ENCODE measurements at places on chromosomes 16 and 17. TPM values are rescaled to one million over a fixed set of nuclear protein-coding genes. Genes with fewer than 3 reads are reported as not detected.

DNA sequence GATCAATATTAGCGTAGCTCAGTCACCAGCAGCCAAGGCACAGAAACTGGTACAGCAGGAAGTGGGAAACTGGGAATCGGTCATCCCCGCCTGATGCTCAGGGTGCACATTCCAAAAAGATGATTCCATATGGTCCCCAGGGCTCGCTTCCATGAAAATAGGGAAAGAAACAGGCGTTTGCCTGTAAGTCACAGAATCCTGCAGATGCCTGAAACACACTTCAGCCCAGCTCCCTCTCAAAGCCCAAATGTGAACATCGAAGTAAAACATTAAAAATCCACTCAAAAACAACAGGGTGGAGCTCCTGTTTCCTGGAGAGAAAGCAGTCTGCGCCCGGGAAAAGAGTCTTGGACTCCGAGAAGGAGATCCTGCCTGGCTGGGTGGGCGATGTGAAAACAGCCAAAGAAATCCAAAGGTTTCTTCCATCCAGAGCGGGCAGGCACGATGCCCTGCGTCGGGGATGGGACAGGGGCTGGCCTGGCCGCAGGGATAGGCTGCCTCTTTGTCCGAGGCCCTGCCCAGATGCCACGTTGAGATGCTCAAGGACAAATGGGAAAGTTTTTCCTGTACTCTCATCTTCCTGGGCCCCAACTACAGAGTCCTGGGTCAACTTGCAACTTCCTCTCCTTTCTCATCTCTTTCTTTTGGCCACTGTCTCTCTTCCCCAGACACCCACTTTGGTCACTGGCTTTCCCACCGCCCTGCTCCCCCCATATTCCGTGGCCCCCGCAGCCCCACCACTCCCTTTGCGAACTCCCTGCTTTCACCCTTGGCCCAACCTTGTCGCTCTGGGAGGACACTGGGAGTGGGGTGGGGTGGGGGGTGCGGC is 743 bp downstream of the WIPI1 start:
- DNase-seq: no peak

- DNase-seq: no peak
Measured at GRCh38 chr17:64692187-64692586, 30.1 kb upstream of the SMURF2 start.

GRCh38 chr16:11389631-11390565 is 44.6 kb downstream of the RMI2 start:
- no peak for DNase-seq

DNA sequence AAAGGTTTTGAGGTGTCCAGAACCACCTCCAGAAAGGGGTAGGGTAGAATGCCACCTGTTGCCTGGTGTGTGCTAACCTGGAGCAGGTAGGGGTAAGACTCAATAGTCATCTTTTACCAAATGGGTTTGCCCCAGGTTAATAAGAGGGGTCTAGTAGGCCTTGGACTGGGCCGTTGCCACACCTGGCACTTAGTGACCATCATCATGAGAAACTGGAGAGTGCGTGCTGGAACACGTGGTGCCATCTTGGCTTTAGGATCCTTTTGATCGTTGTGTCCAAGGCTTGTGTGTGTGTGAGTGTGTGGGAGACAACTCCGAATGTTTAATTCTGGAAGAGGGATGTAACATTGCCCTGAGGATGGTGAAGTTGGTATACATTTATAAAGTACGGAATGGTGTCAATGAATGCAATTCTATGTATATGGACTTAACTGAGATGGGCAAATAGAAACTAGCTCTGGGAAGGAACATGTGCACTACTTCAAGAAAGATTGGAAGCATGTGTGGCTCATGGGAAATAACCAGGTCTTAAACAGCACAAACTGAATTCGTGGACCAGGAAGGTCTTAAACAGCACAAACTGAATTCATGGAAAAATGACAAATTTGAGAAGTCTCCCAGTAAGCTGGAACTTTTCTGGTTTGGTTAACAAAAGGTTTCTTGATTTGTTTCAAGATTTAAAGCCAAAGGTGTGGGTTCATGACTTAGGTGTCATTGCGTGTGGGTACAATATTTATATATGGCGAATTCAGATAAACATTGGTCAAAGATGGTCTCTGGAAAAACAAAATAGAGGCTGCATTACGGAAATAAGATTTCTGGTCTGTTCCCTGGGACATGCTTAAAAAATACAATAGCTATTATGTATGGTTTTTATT is 7.2 kb downstream of the FUS start:
- DNase-seq: no peak

- DNase-seq: no peak
Measured at GRCh38 chr16:89192956-89193575, 7.3 kb downstream of the SLC22A31 start.

DNA sequence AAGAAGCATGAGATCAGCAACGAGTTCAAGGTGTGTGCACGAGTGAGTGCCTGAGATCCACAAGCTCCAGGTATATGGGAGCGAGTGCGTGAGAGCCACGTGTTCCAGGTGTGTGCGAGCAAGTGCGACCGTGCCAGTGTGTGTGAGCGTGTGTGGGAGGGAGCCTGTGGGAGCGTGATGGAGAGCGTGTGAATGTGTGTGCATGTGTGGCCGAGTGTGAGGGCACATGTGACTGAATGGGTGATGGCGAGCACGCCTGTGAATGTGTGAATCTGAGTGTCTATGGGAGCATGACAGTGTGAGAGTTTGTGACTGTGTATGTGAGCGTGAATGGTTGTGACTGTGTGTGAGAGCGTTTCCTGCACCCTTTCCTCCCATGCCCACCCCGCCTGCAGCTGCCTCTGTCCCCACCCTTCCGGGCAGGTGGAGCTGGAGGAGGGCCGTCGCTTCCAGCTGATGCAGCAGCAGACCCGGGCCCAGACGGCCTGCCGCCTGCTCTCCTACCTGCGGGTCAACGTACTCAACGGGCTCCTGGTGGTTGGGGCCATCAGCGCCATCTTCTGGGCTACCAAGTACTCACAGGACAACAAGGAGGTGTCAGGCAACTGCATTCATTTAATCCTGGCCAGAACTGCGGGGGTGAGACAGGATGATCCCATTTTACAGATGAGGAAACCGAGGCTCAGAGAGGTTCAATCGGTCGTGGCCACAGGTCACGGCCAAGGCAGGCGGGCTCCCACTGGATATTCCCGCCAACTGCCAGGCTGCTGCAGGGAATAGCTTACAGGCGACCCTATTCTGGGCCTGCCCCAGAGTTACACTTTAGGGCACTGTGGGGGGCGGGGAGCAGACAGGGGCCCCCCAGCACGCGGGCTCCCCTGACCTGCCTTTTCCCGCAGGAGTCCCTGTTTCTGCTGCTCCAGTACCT is 3.7 kb downstream of the TMC8 start:
- no peak for DNase-seq

DNA sequence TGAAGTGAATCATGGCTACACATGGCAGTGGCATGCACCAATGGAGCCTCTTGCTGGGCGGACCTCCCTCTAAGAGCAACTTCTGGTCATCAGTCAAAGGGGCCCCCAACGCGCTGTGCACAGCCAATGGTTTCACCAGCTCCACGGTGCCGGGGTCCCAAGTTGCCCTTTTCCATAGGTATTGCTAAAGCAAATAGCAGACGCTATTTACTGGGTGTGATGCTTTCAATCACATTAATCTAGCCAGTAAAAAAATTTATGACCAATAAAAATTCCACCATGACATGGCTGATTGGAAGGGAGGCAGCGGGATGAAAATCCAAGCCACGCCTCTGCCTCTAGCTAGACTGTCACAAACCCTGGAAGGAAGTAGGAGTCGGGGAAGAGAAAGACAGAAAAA is 680.3 kb upstream of the SOX9 start:
- no peak for DNase-seq

DNA sequence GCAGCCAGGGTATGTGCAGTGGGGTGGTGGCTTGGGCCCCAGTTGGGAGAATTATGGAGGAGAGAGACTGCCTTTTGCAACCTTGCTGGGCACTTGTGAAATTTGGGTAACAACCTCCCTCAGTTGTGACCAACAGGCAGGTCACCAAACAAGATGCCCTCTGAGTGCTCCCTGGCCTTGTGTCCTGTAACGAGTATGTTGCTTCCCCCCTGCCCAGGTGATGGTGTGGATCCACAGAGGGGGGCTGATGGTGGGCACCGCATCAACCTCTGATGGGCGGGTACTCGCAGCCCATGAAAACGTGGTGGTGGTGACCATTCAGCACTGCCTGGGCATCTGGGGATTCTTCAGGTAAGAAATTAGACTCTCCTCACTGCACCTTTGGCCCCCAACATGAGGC is 74.3 kb downstream of the SLC6A2 start:
- DNase-seq: no peak

- DNase-seq: no peak
Measured at GRCh38 chr17:58679263-58680037, 12.4 kb downstream of the TEX14 start.

DNA sequence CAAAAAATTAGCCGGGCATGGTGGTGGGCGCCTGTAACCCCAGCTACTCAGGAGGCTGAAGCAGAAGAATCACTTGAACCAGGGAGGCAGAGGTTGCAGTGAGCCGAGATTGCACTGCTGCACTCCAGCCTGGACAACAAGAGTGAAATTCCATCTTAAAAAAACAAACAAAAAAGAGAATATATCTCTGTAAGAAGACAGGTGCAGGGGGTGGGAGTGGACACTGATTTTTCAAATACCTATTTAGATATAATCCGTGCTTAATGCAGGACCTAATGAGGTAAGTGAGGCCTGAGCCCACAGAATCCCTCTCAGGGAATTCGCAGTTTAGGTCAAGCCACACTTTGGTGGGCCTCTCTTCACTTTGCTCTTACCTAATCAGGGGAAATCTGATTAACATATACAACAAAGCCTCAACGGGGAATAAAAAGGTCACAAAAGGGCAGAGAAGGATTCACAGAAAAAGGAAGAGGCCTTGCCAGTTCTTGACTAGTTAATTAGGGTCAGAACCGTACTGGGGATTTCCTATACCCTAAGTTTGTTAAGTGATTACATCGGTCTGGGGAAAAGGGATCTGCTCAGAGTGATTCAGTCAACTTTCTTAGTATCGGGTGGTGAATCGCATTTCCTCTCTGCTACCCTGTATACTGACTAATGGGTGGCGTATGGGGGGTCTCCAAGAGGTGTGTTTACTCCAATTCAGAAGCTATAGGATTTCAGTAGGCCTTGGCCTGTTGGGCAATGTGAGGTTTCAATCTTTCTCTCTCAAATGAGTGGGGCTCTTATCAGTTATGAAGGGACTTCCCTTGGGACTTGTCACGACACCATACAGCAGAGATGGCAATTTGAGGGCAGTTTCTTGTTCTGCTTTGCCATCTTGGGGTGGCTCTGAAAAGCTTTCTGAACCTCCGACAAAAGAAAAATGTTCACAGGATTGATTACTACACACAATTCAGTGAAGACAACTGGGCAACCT is 1.9 kb upstream of the NFAT5 start:
- DNase-seq: no peak

DNA sequence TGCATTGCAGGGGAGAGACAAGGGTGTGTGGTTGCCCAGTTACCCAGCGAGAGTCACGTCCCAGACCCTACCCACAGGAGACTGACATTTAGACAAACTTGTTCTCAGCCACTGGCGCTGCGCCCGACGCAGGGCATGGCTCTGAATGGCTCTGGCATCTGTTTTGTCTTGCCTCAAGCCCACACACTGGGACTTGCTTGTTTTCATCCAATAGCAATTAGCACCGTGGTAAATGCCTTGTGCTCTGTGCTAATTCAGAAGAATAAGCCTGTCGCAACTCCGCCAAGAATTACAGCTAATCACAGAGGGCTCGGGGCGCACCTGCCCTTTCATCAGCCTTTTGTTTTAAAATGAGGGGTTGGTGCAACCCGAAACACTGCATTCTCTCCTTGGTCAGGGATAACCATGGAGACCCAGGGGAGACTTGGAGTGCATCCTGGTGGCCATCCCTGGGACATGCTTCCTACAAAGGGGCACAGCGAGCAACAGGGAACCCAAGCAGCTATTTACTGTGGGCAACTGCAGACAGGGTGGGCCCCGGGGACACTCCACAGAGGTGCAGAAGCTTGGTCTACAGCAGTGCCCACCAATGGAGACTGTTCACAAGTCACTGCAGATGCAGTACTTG is 220.6 kb upstream of the ZFHX3 start:
- no peak for DNase-seq

DNA sequence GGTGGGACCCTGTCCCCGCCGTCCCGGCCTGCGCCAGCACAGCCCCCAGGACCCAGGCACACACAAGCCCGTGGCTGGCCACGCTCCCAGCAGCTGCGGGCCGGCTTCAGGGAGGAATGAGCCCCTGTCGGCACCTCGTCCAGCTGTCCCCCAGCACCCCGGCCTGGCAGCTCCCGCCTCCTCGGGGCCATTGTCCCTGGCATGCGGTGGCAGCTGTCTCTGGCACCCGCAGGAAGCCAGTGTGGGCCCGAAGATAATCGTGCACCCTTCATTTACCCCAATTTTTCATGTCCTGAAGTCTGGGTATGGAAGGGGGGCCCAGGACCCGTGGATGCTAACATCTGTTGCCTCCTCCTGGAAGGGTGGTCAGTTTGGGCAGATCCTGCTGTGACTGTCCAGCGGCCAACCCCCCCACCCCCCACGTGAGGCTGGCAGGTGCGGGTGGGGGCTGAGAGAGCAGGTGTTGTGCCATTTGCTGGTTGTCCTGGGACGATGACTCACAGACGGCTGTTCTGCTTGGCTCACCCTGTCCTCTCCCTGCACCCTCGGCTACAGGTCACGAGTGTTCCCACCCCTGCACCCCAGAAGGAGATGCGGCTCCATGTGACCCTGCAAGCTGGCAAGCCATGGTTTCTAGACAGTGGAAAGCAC is 4.0 kb upstream of the LMF1 start:
- DNase-seq: no peak

GRCh38 chr17:74646231-74646630 is 22.7 kb upstream of the CD300E start:
- no peak for DNase-seq

GRCh38 chr16:67269766-67270165 is 9.6 kb upstream of the PLEKHG4 start:
- DNase-seq: no peak

GRCh38 chr16:63925221-63925620 is 1196.6 kb downstream of the CDH11 start:
- no peak for DNase-seq

- no peak for DNase-seq
Measured at GRCh38 chr16:24577167-24577566, 37.8 kb downstream of the RBBP6 start.

GRCh38 chr17:20896153-20896649 is 146.6 kb downstream of the USP22 start:
- no peak for DNase-seq

C1QTNF8 gene
- total RNA-seq: not detected

KRT17 gene
- total RNA-seq: not detected

SHCBP1 gene
- total RNA-seq: 0.29 TPM

MMP15 gene
- total RNA-seq: 23.2 TPM

NSF gene
- total RNA-seq: 48.8 TPM

DPEP3 gene
- total RNA-seq: 0.16 TPM

ITGAE gene
- 19.8 TPM for total RNA-seq

EMC8 gene
- 31.5 TPM for total RNA-seq

SLFN14 gene
- not detected for total RNA-seq

HOXB7 gene
- 12.8 TPM for total RNA-seq

ZNF205 gene
- total RNA-seq: 6.1 TPM

RAD51C gene
- total RNA-seq: 21.9 TPM

C17orf100 gene
- 0.58 TPM for total RNA-seq

FUS gene
- 224 TPM for total RNA-seq

ATP2A1 gene
- 0.48 TPM for total RNA-seq
